ENCODE measurements at places on chromosomes 3 and 15. TPM values are rescaled to one million over a fixed set of nuclear protein-coding genes. Genes with fewer than 3 reads are reported as not detected.

Gene TMEM207
- not detected for total RNA-seq

DNA sequence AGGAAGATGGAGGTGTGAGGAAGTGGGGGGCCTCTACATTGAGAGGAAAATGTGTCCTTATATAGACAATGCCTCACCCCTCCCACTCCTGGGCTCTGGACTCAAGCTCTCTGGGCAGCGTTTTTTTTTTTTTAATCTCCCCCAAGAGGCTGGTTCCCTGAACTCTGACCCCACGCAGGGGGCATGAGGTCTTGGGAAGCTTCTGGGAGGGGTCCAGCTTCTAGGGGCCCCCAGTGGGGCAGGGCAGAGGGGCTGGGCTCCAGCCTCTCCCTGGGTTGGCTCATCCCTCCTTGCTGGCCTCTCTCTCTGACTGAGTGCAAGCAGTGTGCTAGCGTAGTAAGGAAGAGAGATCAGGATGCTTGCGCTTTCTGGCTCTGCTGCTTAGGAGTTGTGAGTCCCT lies 101.4 kb upstream of the HACD2 start:
- no peak for DNase-seq

DNA sequence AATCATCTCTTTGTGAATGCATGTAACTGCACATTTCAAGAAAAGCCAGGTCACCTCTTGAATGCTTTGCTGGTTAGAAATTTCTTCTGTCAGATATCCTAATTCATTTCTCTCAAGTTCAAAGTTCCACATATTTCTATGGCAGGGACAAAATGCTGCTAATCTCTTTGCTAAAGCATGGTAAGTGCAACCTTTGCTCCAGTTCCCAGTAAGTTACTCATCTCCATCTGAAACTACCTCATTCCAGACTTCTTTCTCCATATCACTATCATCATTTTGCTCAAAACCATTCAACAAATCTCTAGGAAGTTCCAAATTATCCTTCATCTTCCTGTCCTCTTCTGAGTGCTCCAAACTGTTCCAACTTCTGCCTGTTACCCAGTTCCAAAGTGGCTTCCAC lies 230.6 kb downstream of the ZMAT3 start:
- DNase-seq: no peak

Gene RTP4
- total RNA-seq: not detected

DNA sequence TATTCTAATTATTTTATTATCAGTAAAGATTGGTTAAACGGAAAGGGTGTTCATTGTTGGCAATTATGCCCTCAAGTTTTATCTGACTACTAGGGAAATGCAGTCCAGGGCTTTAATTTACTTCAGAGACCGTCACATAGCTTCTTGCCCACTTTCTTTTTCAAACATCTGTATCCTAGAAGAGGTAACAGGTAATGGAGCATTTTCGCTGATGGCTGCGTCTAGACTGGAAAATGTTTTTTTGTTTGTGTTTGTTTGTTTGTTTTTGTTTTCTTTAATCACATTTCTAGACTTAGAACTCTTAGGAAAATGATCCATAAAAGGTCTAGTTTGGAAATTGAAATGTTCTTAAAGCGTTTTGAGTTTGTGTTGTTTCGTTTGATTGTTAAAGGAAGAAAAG lies 71.4 kb downstream of the ANXA2 start:
- DNase-seq: no peak

Gene LYZL4
- not detected for total RNA-seq

GRCh38 chr3:177792311-177793030 lies 595.2 kb upstream of the TBL1XR1 start:
- DNase-seq: no peak

GRCh38 chr15:32856753-32857152 lies 138.9 kb downstream of the GREM1 start:
- DNase-seq: no peak

- no peak for DNase-seq
Observed at GRCh38 chr3:170889132-170889531, 19.1 kb upstream of the RPL22L1 start.

Gene SMAD6
- 84.0 TPM for total RNA-seq

DNA sequence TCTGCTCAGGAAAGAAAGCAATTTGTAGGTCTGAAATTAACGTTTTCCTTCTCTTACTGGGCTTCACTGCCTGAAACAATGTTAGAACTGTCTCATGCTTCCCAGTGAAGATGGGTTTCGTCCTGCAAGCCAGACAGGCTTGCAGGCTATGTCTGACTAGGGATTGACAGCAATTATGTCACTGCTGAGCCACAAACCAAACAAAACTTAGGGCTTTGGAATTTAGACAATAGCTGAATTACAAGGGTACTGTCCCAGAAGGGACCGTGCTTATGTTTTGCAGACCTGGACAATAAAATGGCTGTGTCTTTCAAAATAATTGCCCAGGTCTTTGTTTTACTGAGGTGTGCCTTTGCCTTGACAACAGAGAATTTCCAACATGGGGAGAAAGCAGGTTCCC lies 46.3 kb upstream of the CCDC80 start:
- no peak for DNase-seq

DNA sequence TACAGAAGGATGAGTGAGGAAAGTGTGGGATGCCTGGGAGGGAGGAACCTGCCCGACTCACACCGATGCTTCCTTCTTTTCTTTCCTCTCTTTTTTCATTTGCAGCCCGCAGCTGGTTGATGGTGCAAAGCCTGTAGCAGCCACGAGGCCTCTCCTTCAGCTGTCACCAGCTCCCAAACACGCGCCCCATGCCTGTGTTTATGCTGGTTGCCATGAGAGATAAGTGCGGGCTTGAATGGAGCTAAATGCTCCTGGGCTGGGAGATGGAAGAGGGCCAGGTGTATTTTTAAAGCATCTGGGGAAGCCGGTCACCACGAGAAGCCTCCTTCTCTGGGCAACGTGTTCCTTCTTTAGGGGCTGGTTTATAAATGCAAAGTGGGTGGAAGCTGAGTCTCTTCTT lies 9.3 kb downstream of the COLQ start:
- peak; percentile 65 for DNase-seq

DNA sequence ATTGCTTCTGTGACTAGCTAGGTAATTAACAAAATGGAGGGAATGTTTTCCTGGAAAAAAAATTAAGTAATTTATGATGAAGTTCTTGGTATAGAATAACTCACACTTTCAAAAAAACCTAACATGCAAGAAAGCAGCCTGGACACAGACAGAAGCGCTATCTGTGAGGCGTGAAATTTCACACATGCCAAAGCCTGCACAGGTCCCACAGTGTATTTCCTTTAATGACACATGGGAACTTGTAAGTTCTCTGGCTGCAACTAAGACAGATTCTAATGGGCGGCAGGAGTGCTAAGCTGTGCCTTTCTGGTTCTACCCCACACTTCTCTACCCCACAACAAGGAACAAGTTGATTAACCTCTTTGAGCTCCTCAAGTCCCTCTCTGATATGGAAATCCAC lies 84.9 kb upstream of the NEO1 start:
- no peak for DNase-seq

- DNase-seq: peak; percentile 66
Observed at GRCh38 chr15:52136442-52136980, 23.9 kb upstream of the BCL2L10 start.

- no peak for DNase-seq
Observed at GRCh38 chr3:27596921-27597320, 112.7 kb upstream of the SLC4A7 start.

DNA sequence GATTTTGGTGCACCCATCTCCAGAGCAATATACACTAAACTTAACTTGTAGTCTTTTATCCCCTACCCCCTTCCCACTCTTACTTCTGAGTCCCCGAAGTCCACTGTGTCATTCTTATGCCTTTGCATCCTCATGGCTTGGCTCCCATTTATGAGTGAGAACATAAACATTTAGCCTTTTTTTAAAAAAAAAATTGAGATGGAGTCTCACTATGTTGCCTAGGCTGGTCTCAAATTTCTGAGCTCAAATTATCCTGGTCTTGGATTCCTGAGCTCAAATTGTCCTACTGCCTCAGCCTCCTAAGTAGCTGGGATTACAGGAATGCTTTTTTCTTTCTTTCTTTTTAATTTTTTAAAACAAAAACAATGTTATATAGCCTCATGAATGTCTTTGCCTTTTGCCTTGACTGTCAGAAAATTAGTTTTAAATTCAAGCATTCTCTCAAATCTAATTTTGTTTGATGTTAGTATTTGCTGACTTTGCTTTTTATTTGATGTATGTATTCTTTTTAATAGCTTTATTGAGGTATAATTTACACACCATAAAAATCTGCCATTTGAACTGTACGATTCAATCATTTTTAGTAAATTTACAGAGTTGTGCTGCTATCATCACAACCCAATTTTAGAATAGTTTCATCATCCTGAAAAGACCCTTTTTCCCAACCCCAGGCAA lies 46.9 kb downstream of the NFKBIZ start:
- DNase-seq: no peak

DNA sequence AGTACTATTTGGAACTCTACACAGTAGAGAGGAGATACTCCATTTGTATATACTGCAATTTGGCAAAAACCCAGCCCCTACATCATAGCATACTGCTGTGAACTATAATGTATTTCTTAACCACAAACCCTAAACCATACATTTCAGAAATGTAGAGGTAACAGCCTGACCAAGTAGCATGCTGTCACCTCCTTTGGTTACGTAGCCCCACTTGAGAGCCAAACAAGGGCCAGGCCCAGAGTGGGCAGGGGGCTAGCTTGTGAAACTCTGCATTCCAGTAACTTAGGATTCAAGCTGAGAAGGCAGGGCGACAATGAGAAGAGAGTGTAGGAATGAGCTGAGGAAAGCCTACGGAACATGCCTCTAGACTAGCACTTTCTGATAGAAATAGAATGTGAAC lies 135.8 kb downstream of the GREM1 start:
- DNase-seq: no peak

DNA sequence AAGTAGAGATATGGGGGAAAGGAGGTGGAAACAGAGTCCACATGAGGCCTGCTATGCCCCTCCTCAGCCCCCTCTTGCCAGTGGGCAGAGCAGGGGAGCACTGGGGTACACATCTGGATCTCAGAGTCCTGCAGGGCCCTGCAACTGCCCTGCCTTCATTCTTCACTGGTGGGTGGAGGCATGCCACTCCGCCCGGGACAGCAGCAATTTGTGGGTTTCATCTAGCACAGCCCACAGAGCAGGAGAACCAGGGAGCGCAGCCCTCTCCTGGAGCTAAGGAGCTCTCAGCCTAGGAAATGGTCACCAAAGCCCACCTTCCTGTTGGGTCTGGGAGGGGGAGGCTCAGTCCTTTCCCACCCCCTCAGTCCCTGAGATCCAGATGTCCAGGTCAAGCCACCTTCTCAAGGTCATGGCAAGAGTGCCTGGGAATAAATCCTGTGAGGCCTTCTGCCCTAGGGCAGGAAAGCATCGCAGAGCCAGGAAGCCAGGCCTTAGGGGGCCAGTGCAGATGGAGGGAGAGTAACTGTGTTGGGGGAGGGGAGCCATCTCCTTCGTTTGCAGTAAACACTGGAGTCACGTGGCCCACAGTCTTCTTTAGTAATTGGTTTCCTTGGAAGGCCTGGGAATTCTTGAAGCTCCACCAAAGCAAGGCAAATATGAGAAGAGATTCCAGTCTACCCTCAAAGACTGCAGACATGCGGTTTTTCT lies 31.0 kb downstream of the ANP32A start:
- peak; percentile 66 for DNase-seq

- DNase-seq: no peak
Observed at GRCh38 chr3:95626107-95626506, 1188.3 kb upstream of the EPHA6 start.

Gene PPARG
- total RNA-seq: not detected

DNA sequence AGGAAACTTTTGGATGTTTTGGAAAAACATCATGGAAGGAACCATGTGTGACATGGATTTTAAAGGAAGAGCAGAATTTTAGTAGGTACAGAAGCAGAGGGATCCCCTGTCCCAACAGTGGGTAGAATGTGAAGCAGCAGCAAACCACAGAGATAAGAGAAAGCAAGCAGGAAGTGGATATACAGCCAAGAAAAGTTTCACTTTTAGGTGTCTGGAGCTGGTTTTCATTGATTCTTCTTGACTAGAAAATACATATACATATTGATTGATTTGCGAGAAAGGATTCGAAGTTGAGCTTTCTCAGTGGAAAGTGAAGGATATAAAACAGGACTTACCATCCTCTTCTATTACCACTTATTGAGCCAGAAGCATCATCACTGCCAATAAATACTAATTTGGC lies 133.5 kb downstream of the KCNMB2 start:
- no peak for DNase-seq

- no peak for DNase-seq
Observed at GRCh38 chr3:55884491-55885285, 397.6 kb upstream of the WNT5A start.

DNA sequence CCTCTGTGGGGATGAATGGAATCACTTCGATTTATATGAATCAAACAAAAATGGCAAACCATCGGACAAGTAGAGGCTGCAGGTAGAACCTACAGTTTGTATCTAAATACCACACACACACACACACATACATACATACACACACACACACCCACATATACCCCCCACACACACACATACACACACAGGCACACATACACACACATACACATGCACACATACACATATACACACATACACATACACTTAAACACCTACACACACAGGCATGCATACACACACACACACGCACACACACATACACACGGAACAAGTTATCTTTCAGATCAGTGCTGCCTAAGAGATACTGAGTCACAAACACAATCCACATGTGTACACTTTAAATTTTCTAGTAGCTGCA lies 24.3 kb downstream of the HEG1 start:
- no peak for DNase-seq
